ENCODE measurements at places on chromosomes 12 and 14.
A peak's percentile ranks its signal among the peaks of the same experiment; 100 is the strongest.

GRCh38 chr12:1634590-1635191, 5.7 kb downstream of the WNT5B start:
- peak; percentile 72 for DNase-seq

GRCh38 chr14:50521912-50522341, 10.4 kb downstream of the MAP4K5 start:
- no peak for DNase-seq

GRCh38 chr14:75769047-75769685, 108.1 kb downstream of the TTLL5 start:
- peak; percentile 18 for DNase-seq

GRCh38 chr14:63795532-63795931, 57.3 kb upstream of the SYNE2 start:
- no peak for DNase-seq

Measured in fibroblast of skin of abdomen (primary cell).